ENCODE measurements at places on chromosomes 13 and 19.

DNA sequence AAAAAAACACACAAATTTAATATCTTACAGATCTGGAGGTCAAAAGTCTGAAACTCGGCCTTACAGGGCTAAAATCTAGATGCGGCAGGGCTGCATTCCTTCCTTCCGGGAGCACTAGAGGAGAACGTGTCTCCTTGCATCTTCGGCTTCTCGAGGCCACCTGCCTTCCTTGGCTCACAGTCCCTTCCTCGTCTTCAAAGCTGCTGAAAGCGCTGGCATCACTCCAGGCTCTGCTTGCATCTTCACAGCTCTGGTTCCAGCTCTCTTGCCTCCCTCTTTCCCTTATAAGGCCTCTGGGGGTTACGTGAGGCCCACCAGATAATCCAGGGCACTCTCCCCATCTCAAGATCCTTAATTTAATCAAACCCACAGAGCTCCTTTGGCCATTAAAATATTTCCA is 10.5 kb downstream of the XRCC1 start:
- no peak for DNase-seq

DNA sequence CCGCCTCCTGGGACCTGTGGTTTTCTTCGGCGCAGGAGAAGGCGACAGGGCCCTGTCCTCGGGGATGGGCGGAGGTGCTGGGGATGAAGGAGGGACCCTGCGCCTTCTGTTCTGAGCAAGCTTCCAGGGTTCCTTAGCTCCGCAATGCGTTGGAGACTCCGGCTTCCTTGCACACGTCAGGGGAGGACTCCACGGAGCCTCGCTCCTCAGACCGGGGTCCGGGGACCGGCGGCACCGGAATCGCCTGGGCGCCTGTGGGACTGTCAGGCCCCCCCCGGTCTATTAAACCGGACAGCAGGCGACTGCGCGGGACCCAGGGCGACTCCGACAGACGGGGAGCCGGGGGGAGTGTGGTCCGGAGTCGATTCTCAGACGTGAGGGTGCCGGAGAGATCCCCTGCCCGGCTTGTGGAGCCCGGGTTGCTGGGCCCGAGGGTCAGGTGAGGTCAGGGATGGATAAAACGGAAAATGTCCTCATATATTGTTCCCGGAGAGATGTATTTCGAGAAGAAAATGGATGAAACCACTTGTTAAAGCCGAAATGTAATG is 227.4 kb downstream of the TEX29 start:
- DNase-seq, result no peak

DNA sequence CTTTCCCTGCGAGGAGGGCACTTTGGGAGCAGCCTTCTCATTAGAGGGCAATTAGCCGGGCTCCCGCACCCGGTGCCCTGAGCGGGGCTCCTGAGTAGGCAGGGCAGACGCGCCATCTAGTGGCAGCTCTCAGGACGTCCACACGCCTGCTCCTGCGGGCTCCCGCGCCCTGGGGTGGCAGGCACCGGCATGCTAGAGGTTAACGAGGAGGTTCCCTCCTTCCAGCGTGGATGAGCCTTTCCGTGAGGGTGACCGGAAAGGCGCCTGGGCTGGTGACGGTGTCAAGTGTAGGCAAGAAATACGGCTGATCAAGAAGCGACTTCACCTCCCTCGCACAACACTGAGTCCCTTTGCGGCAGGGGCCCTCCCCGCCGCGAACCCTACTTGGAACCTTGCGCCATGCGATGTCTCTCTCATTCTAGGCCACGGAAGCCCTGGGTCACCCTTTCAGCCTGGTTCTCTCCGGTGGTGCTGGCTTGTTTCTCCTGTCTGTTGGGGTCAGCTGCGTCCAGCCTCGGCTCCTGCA is 67.7 kb downstream of the ALOX5AP start:
- DNase-seq, result peak; percentile 26

GRCh38 chr19:13634658-13635057 is 128.4 kb upstream of the CACNA1A start:
- DNase-seq, result no peak
